Stimulated activated CD8-positive, alpha-beta memory T cell treated with anti-CD3 and anti-CD28 coated beads, Interleukin-4, amount 100 ng/mL, for 48 hours (primary cell): ENCODE measurements at places on chromosomes 1 and 21.

- DNase-seq = no peak
Observed at GRCh38 chr21:38879912-38880576, 74.3 kb downstream of the ETS2 start.

- DNase-seq = no peak
Observed at GRCh38 chr1:39116860-39117728, 87.4 kb upstream of the MACF1 start.

- peak; percentile 55 for DNase-seq
Observed at GRCh38 chr1:14970115-14970798, 183.3 kb upstream of the TMEM51 start.

- peak; percentile 61 for DNase-seq
Observed at GRCh38 chr1:174258148-174258550, 98.8 kb downstream of the RABGAP1L start.

GRCh38 chr1:202143011-202143767, 1.3 kb downstream of the ARL8A start:
- no peak for DNase-seq

GRCh38 chr1:2637442-2638145, 4.8 kb upstream of the MMEL1 start:
- no peak for DNase-seq

GRCh38 chr21:35643176-35643575, 417.1 kb downstream of the SETD4 start:
- DNase-seq = no peak

- no peak for DNase-seq
Observed at GRCh38 chr21:43805275-43805800, 16.0 kb downstream of the RRP1 start.

DNA sequence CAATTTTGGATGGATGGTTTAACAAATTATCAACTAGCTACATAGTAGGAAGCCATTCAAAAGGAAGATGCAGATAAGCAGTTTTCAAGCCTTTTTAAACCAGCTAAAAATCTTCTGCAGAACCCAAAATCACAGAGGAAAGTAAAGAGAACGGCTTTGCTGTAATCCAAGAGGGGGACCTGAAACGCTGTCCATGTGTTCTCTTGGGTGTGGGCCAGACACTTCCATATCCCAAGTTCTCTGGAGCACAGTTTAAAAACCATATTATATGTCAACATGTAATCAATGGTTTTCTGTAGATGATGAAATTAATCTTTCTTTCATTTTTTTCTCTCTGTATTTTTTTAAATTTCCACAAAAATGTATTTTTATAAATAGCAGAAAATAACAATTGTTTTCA, 90.5 kb downstream of the SELENOF start:
- no peak for DNase-seq

GRCh38 chr1:52595061-52595460, 7.1 kb upstream of the GPX7 start:
- no peak for DNase-seq

GRCh38 chr1:24253571-24253970, 65.6 kb upstream of the GRHL3 start:
- no peak for DNase-seq

- DNase-seq = no peak
Observed at GRCh38 chr1:22444856-22445255, 6.8 kb upstream of the ZBTB40 start.

GRCh38 chr1:56569661-56570060, 9.7 kb downstream of the PLPP3 start:
- DNase-seq = no peak

DNA sequence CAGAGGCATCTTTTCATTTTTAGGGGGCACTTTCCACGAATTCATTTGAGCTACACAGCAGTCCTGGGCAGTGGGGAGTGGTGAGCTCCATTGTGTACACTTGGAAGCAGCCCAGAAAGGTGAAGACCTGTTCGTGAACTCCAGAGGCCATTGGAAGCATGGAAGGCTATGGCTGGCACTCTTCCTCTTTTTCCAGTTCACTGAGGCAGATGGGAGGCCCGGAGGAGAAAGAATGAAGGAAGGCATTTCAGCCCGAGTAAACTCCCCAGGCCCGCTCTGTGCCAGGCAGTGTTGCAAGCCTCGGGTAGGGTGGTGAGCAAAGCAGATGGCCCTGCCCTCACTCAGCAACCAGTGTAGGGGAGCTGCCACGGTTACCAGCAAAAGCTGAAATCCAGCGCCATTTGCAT, 673 bp upstream of the DHCR24 start:
- DNase-seq = no peak

DNA sequence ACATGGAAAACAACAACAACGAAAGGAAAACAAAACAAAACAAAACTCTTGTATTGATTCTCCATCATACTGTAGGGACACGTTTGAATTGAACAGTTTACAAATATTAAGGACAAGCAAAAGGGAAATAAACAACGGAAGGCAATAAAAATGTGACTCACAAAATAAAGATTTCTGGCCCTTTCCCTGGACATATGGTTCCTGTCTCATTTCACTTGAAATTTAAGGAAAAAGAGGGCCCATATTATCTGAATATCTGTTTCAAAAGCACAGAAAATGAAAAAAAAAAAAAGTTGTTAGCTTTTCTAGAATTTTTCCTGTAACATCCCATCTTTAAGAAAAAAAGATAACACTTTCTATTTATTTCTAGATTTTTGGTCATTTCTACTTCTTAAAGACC, 3.6 kb upstream of the PKN2 start:
- DNase-seq = no peak

DNA sequence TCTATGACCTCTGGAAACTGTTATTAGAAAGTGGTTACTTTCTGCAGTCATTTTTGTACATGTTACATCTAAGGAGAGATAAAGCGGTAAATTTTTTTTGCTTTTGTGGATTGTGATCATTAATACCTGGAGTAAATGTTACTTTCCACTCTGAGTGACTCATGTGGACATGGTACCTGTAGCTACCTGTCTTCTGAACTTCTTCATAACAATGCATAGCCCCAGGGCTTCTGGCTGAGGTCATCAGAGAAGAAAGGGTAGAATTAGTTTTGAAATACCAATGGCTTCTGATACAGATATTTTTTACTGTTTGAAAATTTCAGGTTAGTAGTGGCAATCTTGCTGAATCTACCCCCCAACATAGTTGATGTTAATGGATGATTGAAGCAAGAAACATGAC, 489.3 kb downstream of the RWDD3 start:
- DNase-seq = no peak

DNA sequence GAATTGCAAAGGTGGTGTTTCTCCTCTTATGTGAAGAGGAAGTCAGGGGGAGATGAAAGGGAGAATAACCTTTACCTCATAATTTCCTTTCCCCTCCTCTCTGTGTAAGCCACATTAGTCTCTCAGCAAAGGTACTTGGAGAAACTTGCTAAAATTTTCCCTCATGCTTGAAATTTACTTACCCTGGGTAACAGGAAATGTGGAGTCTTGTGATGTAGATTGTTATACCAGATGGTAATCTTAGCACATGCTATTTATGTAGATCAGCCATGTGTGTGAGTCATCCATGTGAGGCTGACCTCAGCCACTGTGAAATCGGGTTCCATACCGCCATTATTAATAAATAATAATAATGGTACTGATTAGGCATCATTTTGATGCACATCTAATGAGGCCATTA, 128.4 kb downstream of the TGFB2 start:
- no peak for DNase-seq

GRCh38 chr1:22529901-22530621, 33.2 kb upstream of the EPHA8 start:
- no peak for DNase-seq

DNA sequence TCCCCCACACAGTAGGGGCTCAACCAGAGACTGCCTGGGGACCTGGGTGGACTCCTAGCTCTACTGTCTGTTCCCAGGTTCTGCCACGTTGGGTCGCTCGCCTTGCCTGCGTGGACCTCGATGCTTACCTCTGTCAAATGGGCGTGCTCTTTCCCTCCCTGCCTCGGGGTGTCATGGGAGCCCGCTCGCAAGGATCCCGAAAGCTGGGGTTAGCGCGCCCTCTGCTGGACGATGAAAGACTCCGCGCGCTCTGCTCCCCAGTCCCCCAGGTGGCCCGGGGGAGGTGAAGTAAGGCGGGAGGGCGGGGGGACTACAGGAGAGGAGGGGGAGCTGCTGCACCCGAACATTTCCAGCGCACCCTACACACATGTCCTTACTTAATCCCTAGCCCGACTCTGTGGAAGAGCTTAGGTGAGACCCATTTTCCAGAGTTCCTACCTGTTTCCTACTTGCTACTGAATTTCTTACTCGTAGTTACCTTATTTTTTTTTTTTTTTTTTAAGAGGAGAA, 2.3 kb upstream of the BSND start:
- DNase-seq = peak; percentile 92

DNA sequence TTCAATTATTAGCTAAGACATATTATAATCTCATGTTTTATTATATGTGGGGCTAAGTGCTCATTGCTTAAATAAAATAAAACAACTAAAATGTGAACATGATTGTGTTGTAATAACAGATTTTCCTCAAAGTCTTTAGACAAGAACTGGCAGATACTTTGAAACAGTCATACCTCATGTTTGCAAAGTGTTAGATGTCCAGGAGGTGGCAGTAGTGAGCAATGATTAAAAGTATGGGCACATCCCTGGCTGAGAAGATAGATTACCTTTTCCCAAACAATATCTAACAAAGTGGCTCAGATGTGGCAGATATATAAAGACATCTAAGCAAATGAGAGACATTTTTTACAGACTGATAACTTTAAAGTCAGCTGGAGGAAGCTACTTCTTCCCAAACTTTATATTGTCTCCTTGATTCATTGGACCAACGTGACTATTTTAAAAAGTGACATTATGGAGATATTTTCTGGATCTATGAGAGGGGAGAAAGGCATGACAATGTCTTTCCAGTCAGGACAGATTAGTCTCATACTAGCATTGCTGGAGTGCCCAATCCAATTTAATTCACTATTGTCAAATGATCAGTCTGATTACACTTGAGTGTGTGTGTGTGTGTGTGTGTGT, 269.8 kb downstream of the S1PR1 start:
- peak; percentile 43 for DNase-seq

DNA sequence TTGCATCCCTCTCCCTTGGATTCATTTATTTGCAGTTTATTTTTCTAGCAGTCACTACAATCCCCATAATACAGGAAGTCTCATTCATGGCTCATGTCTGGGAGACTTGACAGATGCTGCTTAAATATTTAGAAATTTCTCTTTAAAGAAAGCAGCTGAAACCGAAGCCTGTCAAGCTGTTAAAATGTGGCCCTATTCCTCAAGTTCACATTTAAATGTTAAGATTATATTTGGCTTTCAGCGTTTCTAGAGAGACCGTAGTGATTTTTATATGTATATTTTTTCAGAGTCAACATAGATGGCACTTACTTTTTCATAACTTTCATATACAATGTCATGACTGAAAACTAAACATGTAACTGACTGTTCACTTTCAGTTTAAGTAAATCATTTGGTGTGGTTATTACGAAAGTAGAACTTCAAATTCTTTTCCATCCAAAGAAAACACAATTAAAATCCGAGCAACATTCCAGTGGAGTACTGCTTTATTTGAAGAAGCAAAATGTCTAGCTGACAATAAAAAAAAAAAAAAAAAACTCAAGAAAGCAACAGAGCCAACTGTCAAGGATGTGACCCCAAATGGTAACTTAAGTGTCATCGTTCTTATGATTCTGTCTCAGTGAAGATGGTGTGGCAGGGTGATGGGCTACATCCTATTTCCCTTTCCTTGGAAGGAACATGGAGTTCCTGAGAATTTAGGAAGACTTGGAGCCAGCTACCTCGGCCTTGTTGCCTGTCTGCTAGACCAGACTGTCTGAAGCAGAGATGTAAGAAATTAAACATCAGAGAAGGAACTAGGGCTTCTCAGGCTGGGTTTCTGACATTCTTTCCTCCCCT, 37.8 kb downstream of the MIS18A start:
- DNase-seq = no peak

GRCh38 chr1:117572546-117572945, 33.3 kb upstream of the TENT5C start:
- peak; percentile 32 for DNase-seq

DNA sequence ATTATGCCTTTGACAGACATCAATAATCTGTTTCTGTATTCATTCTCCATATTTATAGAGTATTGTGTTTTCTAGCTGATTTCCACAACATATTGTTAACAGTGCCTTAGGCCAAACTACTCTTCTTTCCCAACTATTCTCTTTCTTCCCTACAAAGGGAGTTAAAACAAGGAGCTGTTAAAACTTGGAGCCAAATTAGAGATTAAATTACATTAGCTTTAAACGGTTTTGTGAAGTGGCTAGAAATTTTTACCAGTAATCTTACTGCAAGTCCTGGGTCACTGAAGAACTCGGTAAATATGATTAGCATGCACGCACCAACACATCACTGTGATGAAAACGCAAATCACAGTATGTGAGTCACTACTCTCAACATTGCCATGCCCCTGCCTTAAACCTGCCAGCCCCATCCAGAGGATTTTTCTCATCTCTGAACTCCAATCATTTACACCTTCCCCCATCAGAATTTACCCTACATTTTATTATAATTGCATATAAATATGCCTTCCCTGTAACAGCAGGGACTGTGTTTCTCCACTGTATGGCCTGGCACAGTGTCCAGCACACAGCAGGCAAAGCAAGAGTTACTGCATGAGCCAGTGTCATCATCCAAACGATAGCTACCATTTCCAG, 1.5 kb upstream of the PRDX6 start:
- peak; percentile 33 for DNase-seq

- no peak for DNase-seq
Observed at GRCh38 chr1:152024223-152024622, 12.6 kb downstream of the S100A11 start.

DNA sequence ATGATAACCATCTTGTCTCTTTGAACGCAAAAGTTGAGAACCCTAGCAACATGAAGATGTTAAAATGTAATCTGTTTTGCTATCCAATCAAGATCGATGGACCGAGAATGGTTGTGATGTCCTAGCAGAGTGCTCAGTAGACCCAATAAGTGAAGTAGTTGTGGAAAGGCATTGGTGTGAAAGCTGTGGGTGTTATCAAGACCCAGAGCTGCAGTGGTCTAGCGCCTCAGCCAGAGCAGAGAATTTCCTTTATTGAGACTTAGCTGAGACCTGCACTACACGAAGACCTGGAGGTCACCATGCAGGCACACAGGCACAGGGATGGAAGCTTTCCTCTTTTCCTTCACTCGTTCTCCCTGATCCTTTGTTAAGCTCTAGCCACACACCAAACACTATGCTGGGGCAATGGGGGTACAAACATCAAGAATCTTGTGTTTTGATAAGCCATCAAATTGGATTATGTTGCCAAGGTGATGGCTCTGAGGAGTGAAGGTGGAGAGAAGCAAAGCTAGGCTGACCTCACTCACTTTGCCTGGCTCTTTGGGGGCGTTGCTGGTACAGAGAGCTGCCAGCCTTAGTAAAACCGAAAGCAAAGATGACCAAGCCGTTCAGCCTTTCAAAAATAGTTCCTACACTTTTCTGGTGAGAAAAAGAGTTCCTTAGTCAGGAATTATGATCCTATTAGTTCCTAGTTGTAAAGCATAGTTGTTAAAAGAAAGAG, 24.1 kb downstream of the METTL13 start:
- DNase-seq = no peak
